CD8-positive, alpha-beta T cell (primary cell): ENCODE measurements at places on chromosomes 3 and 15.

DNA sequence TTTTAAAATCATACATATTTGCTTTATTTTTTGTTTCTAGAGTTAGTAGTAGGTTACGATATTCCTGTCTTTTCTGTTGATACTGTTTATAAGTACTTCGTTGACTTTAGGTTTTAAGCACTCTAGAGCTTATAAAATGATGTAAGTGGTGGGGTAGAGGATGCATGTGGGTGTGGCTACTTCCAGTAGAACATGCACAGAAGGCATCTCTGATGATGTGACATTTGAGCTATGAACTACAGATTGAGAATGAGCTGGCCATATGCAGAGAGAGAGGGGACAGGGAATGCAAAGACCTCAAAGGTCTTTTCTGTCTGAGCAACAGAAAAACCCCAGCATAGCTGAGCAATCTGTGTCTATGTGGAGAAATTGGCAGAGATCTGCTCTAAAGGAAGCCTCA is 233.9 kb upstream of the STAC start:
- no peak for DNase-seq

GRCh38 chr3:4198491-4198890 is 104.7 kb upstream of the SETMAR start:
- no peak for DNase-seq

- no peak for DNase-seq
Observed at GRCh38 chr15:84789762-84790161, 27.4 kb upstream of the ALPK3 start.

DNA sequence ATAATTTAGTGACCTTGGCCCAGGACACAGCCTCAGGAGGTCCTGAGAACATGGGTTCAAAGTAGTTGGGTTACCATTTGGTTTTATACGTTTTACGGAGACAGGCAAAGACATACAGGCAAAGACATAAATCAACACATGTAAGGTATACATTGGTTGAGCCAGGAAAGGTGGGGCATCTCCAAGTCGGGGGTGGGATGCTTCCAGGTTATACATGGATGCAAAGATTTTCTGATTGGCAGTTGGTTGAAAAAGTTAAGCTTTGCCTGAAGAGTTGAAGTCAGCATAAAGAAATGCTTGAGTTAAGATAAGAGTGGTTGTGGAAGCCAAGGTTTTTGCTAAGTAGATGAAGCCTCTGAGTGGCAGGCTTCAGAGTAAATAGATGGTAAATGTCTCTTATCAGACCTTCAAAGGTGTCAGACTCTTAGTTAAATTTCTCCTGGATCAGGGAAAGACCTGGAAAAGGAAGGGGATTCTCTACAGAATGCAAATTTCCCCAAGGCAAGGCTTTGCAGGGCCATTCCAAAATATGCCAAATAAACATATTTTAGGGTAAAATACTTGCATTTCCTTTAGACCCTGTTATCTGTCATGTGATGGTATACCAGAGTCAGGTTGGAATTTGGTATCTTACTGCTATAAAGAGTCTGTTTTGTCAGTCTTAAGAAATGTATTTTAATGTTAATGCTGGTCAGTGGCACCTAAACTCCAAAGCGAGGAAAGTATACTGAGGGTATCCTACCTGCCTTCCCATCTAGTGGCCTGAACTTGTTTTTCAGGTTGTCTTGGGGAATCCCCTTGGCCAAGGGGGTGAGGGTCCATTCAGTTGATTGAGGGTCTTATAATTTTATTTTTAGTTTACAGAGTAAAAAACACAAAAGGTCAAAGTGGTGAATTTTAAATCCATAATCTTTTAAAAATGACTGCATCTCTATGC is 8.2 kb upstream of the PDHB start:
- no peak for DNase-seq

- DNase-seq: no peak
Observed at GRCh38 chr3:143483214-143483613, 363.6 kb downstream of the CHST2 start.

GRCh38 chr3:9914011-9914410 is 2.9 kb upstream of the IL17RC start:
- no peak for DNase-seq

GRCh38 chr15:82942691-82943090 is 9.8 kb downstream of the HOMER2 start:
- no peak for DNase-seq

GRCh38 chr3:192408647-192409200 is 318.6 kb downstream of the FGF12 start:
- no peak for DNase-seq

DNA sequence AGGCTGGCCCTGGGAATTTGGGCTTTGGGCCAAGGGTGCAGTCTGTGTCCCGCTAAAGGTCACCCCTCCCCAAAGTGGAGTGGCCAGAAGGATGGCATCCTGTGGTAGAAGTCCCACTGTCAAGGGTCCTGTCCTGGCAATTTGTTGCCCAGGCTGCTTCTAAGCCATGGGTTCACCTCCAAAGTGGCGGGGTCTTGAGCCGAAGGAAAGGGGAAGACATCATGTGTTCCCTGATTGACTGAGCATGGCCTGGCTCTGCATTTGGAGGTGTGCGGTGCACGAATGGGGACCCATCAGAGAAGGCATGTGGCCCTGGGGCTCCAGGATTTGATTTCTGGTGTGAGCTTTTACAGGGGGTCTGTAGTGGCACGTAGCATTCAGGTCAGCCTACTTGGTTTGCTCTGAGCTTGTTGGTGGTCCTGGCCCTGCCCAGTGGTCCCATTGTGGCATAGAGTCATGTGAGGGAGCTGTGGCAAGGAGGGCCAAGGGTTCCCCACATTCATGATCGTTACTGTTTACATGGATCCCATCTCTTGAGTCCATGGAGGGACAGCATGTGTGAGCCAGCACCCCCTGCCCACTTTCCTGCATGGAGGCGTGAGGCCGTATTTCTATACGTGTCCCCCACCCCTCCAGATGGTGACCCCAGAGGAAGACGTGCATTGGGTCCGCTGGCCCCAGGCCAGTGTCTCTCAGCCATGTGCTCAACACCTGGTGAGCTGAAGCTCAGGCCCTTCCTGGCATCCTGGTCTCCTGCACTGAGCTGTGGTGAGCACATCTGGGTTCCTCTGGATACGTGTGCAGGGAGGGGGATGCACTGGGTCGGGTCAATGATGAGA is 225.1 kb downstream of the SNRPN start:
- DNase-seq: no peak

- no peak for DNase-seq
Observed at GRCh38 chr15:70869346-70869745, 15.4 kb upstream of the LARP6 start.

GRCh38 chr15:67303490-67304363 is 49.1 kb downstream of the IQCH start:
- peak; percentile 63 for DNase-seq

GRCh38 chr15:48334260-48334659 is 3.0 kb downstream of the DUT start:
- no peak for DNase-seq

DNA sequence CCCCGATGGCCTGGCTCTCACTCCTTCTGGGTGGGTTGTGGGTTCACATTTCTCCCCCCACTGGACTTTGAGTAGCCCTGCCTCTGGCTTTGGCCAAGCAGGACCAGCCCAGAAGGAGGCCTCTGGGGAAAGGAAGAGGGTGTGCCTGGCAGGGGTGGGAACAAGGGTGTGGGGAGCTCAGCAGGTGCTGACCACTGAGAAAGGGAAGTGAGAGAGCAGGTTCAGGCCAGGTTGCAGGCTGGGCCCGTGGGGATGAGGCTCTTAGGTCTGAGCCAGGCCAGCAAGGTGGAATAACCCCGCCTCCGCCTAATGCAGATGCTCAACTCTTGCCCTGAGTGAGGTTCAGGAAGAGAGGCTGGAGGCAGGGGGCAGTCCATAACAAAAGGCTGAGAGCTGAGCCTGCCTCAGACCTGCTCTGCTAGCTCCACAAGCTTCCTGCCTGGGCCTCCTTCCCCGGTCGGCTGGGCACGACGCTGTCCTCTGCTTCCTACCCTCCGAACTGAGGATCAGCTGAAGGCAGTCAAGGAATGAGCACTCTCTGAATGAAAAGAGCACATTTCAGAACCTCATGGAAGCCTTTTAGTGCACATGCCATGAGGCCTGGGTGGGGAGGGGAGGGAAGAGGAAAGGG is 82.7 kb downstream of the TLE3 start:
- DNase-seq: no peak

DNA sequence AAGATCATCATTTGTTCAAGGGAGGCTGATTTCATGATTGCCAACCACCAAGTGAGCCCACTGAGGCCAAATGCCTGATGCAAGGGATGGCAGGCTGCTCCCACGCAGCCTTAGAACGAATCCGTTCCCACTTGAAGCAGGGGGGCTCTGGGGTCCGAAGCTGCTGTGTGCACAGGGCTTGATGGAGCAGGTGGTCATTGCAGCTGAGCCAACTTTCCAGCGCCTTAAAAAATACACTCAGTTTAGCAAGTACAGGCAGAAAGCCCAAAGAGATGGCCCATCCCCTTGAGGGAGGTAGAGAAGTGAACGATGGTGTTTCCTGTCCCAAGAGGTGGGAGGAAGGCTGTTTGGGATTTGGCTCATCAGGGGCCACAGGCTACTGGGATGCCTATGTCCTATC is 16.7 kb downstream of the LIMD1 start:
- no peak for DNase-seq

DNA sequence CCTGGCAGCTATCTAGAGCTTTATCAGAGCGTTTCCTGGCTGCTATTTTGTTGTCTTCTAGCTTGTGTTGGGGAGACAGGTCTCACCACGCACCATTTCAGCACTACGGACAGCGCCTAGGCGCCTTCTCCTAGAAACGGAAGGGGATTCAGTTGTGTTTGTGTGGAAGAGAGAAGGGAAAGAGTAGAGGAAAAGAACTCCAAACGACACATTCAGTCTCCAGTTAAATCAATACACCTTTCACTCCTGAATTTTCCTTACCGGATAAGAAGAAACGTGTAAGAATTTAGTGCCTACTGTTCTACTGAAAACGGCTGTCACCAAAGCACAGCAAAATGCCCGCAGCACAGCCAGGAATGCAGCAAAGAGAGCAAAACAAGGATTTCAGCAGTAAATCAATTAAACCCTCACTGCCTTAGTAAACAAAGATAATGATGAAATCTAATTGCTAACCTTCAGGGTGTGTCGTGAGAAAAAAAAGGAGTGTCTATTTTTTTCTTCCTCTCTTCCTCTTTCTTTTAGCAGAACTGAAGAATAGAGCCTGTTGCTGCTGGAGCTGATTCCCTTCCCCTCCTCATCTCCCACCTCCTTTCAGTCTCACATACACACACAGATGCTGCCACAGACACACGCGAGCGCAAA is 412 bp upstream of the CTXN2 start:
- no peak for DNase-seq

GRCh38 chr3:105483476-105483875 is 116.8 kb downstream of the ALCAM start:
- no peak for DNase-seq
